Pons (tissue), 1 donor: ENCODE measurements at places on chromosomes 16 and 17.
A peak's percentile ranks its signal among the peaks of the same experiment; 100 is the strongest.

DNA sequence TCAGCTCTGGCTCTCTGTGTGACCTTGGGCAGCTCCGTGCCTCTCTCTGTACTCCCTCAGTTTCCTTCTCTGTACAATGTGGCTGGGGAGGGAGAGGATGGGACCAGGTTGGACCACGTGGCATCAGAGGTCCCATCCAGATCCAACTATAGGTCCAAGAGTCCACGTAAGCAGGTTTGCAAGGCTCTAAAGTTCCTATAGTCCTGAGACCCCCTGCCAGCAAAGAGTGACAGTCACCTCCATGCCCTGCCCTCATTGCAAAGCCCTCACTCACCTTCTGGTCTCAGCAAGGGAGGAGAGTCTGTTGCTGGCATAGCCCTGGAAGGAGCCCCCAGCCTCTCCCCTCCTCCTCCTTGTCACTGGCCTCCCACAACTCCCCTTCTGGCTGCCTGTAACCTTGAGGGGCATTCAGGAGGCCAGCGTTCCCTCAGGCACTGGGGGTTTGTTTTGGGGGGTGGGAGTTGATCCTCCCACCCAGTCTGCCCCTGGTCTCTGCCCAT is 6.1 kb upstream of the DRC7 start:
- no peak for DNase-seq

- peak; percentile 90 for DNase-seq
These were observed at the start of gene DCAKD for GRCh38 chr17:45051060-45051719. Gene DCAKD, minus strand, starts transcription at chr17:45051632. Its CDS starts 16,747 bp downstream, at chr17:45034885.

GRCh38 chr16:24996301-24996700 is 18.9 kb downstream of the ARHGAP17 start:
- DNase-seq: no peak

GRCh38 chr16:67372664-67373063 is 20.6 kb downstream of the TPPP3 start:
- DNase-seq: peak; percentile 77

GRCh38 chr16:85428168-85428898 is 184.8 kb upstream of the GSE1 start:
- DNase-seq: no peak

DNA sequence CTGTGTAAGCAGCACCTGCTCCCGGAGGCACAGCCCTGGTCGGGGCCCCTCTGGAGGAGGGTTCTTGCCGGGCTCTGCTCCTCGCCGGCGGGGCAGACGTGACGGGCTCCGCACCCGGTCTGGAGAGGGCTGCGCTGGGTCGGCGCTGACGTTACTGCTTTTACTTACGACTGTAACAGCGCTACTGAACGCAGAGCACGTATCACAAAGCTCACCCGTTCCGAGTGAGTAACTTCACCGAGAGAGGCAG is 1.3 kb upstream of the RAB40C start:
- DNase-seq: no peak
